ENCODE measurements at places on chromosomes 3 and 15.
A peak's percentile ranks its signal among the peaks of the same experiment; 100 is the strongest.

- DNase-seq: no peak
Measured at GRCh38 chr3:178482981-178483380, 53.3 kb upstream of the KCNMB2 start.

- peak; percentile 47 for DNase-seq
Measured at GRCh38 chr3:141412087-141412935, 44.0 kb downstream of the ZBTB38 start.

GRCh38 chr15:51046799-51047449 is 47.8 kb downstream of the TNFAIP8L3 start:
- no peak for DNase-seq

DNA sequence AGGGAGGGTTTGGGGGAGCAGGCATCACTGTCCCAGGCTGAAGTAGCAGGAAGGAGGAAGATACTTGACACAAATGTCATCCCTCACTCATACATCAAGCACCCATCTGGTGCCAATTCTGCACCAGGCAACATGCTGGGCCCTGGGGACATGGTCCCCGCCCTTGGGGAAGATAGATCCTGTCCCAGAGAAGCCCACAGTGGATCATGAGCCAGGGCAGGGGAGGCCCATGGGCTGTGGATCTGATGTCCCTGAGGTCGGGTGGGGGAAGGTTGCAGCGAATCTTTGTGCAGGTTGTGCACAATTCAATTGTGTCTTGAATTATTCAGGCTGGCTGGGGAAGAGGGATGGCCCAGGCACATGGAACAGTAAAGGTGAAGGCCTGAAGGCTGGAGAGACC is 6.4 kb upstream of the CCDC33 start:
- DNase-seq: no peak

- no peak for DNase-seq
Measured at GRCh38 chr3:71011565-71012287, 571.8 kb downstream of the FOXP1 start.

DNA sequence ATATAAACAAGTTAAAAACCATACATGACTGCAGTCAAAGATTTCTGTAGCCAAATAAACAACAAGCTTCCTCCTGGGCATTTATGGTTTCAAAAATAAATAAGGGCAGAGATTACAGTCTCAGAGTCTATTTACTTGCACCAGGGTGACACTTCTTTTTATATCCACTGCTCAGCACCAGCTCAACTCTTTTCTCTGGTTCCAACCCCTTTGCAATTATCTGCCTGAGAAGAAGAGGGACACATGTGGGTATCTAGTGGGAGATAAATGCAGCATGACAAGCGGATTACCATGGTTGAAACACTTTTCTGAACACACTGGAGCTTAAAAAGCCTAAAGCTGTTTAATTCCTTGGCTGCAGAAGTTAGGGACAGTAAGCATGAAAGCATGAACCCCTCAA is 311.5 kb downstream of the CNTN3 start:
- no peak for DNase-seq
